Pons (tissue), 1 donor: ENCODE measurements at places on chromosomes 6 and 20.

GRCh38 chr20:53959911-53960578 lies 110.3 kb downstream of the BCAS1 start:
- DNase-seq = no peak

DNA sequence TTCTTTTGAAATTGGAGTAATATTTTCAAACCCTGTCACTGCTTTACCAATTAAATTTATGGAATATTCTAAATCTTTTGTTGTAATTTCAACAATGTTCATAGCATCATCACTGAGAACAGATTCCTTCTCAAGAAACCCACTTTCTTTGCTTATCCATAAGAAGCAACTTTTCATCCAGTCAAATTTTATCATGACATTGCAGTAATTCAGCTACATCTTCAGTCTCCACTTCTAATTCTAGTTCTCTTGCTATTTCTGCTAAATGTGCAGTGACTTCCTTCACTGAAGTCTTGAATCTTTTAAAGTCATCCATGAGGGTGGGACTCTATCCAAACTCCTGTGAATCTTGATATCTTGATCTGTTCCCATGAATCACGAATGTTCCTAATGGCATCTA lies 132.4 kb downstream of the INSM1 start:
- DNase-seq = no peak

GRCh38 chr6:167424060-167424673 lies 99.3 kb downstream of the TTLL2 start:
- no peak for DNase-seq

- peak; percentile 80 for DNase-seq
These were observed 70.8 kb upstream of the RIPOR2 start for GRCh38 chr6:25006565-25007001.

- no peak for DNase-seq
These were observed 46.3 kb upstream of the SMIM28 start for GRCh38 chr6:138331444-138331843.

DNA sequence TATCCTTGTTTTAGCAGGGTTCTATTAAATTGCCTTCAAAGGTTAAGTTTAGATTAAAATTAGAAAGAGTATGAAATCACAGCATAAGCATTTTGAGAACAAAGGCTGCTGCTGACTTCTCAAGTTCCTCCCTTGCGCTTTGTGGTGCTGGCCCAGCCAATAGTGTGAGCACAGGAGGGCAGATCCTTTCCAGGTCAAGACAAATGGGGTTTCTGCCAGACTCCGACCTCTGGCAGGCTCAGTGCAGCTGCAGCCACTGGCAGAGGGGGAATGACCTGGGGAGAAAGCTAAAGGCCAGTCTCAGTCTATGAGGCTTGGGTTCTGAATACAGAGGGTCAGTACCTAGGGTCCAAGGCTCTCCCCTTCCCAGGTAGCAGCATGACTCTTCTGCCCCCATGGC lies 27.0 kb downstream of the CLIC5 start:
- DNase-seq = no peak

GRCh38 chr6:31821301-31822035 lies 6.1 kb upstream of the HSPA1B start:
- peak; percentile 82 for DNase-seq

DNA sequence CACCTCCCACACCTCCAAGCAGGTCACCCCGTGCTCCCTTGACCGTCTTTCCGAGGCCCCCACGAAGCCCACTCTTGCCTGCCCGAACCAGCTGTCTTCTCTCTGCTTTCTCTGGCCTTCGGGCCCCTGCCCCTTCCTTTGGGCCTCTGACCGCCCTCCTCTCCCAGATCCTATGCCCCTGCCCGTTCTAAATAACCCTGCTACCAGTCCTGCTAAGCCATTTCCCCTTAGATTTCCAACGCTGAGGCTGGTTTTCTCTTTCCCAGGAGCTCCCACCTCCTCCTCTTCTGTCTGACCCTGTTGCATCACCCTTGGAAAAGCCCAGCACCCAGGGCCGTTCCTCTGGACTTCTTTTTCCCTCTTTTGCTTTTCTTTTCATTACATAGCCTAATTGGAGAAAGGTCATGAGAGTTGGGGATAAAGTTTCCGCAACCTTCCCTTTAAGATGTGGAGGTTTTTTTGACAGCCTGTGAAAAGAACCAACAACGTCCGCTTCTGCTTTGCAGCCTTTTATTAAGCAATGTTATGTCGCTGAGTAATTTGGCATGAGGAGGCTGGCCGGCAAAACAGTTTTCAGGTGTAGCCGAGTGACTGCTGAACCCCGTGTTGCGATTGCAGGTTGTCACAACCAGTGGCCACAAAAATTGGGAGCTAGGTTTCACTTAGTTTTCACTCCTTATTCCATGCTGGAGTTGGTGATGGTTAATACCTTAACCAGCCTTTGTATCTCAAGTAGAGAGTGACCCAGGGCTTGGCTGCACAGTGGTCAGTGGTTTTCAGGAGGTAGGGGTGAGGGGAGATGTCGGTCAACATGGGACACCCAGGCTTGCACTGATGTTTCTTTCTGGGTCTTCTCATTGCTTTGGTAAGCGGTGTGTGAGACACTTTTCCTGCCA lies 970 bp downstream of the BLTP3A start:
- peak; percentile 34 for DNase-seq

DNA sequence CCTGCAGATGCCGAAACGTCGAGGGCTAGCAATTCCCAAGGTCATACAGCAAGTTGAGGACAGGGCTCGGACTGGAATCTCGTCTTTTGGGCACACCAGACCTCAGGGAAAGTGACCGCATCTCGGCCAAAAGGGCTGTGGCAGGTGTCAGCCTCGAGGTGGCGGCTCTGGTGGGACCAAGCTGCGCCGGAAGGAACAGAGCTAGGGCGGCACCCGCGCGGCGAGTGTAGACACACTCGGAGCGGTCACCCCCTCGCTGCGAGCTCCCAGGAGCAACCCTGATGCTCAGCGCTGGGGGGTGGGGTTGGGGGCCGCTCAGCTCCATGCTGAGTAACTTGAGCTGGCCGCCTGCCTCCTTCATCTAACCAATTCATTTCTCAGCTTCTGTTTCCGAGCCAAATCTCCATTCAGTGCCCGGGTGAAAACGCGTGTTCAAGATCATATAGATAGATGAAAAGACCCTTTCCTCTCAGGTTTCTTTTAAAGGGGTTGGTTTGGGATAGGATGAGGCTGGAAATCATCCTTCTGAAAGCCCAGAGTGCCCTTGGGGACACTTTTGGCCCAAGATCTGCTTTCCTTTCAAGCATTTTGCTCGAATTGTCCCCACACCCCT lies 2.2 kb upstream of the TUBB2B start:
- peak; percentile 48 for DNase-seq
